ENCODE measurements at places on chromosomes 3 and 15.

GRCh38 chr15:81285461-81285860 is 38.5 kb downstream of the STARD5 start:
- DNase-seq, result no peak

- no peak for DNase-seq
Measured at GRCh38 chr3:18284716-18285115, 140.4 kb downstream of the SATB1 start.

DNA sequence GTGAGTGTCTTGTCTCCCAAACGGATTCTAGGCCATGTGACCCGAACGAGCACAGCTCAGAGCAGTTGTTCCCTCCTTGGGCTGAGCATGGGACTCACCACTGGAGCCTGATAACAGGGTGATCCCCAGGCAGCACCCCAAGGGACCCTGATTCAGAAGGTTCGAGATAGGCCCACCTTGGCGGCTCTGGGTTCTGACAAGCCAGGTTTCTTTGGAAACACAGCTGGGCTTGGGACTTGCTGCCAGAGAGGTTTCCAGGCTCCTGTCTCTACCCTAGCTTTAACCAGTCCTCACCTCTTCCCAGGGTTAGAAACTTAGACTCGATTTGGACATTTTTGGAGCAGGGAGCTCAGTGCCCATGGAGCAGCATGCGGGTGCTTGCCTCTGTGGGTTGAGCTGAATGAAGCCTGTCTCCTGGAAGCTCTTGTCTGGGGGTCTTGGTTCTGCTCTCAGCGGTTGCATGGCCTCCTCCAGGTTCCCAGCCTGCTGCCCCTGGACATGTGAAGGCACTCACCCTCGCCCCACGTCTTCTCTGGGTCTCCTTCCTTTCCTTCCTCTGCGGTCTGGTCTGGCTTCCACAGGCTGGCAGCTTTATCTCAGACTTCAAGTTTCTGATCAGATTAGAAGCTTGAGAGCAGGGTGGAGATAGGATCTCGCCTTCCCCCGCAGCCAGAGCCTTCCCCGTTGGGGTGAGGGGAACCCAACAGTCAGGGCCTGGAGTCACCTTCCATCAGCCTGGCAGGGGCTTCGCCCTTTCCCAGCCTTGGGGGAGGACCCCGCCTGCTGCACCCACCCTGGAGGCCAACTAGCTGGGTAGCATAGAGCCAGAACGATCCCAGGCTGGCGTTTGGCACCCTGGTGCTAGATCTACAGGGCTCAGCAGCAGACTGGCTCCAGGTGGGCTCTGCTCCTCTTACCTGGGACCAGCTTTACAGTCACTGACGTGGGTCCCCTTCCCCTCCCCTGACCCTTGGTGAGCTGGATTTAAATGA is 21.0 kb downstream of the PAQR5 start:
- no peak for DNase-seq

- DNase-seq, result peak; percentile 64
Measured at GRCh38 chr3:149596134-149596770, 61.6 kb downstream of the WWTR1 start.

DNA sequence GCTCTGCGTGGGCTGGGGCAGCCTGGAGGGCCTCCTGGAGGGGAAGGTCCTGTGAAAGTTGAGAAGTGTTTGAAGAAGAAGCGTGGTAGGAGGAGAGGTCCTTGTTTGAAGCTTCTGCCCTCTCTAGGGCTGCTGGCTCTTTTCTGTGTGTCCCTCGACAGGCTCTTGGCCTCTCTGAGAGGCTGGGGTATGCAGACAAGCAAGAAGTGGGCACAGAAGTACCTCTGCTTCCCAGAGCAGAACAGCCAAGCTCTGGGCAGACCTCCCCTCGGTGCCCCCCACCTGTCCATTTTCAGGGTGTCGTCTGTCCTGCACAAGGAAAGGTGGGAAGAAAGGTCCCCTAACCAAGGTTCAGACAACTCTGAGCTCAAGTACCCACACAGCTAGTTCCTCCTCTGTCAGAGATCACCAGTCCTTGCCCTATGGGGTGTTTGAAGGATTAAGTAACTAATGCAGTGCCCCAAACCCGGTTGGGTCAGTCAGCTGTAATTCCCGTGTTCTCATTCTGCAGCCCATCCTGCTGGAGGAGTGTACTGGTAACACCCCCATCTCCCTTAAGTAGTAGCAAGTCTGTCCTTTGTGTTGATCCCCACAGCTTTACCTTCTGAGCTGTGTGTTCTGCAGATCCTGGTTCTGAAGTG is 6.3 kb downstream of the CSK start:
- no peak for DNase-seq

- DNase-seq, result no peak
Measured at GRCh38 chr3:87367736-87368135, 91.4 kb upstream of the POU1F1 start.

GRCh38 chr3:27289769-27290413 is 79.3 kb downstream of the NEK10 start:
- no peak for DNase-seq

GRCh38 chr3:52790741-52791140 is 3.9 kb upstream of the ITIH3 start:
- no peak for DNase-seq

- no peak for DNase-seq
Measured at GRCh38 chr3:37540786-37541185, 320.9 kb upstream of the CTDSPL start.

- DNase-seq, result no peak
Measured at GRCh38 chr15:80177156-80177555, 24.4 kb downstream of the FAH start.

Data from EL (cell line).